Mesendoderm (in vitro differentiated cells): ENCODE measurements at places on chromosomes 16 and 17.
A peak's percentile ranks its signal among the peaks of the same experiment; 100 is the strongest.

GRCh38 chr17:28878981-28879380 lies 18.6 kb downstream of the FLOT2 start:
- peak; percentile 86 for DNase-seq
- no peak overlapping the region for H3K4me3 ChIP-seq
- H3K4me1 ChIP-seq: peaks cover 3% of the 10 kb centered on the region
- H3K27me3 ChIP-seq: no peaks in the 10 kb centered on the region
- no peaks in the 10 kb centered on the region for H3K36me3 ChIP-seq

DNA sequence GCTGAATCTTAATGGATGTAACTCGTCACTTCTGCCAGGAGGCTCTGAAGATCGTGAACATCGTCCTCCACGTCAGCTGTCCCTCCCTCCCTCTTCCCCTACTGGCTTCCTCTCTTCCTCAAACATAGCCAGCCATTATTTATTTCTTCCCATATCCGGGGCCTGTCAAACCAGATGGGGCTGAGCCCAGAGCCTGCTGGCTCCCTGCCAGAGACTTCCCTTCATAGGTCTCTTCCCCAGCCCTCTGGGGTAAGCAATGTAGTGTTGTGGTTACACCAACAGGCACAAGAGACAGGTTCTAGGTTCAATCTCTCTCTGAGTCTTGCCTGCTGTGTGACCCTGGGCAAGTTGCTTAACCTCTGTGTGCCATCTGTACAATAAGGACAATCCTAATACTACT lies 40.1 kb upstream of the ZFP90 start:
- no peak for DNase-seq
- H3K4me1 ChIP-seq: no peaks in the 10 kb centered on the region
- H3K36me3 ChIP-seq: no peaks in the 10 kb centered on the region
- no peak overlapping the region for H3K4me3 ChIP-seq

DNA sequence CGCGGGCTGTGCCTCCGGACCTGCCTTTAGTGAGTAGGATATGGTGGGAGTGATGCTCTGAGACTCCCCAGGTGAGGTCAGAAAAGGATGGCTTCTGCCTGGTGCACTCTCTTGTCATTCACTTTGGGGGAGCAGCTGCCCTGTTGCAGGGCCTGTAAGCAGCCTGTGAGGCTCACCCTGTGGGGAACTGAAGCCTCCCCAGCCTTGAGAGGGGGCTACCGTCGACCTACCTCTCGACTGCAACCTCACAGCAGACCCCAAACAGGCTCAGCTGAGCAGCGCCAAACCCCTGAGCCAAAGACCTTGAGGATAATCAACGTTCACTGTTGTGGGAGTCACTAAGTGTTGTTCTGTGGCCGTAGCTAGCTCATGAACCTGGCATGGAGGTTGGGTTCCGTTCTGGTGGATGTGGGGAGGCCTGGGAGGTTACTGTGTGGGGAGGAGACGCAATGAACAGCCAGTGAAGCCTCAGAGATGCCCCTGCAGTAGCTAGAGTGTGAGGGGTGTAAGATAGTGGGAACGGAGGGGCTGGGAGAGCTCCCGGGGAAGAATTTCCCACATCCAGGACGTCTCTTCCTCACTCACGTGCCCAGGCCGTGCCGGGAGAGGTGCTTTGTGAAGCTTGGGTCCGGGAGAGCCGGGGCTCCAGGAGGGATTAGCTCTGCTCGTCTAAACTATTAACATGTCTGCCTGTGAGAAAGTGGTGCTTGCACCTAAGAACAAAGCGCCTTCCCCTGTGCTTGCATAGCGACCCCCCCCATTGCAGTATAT lies 38.8 kb downstream of the METRNL start:
- H3K27me3 ChIP-seq: no peaks in the 10 kb centered on the region
- no peaks in the 10 kb centered on the region for H3K36me3 ChIP-seq
- no peaks in the 10 kb centered on the region for H3K4me1 ChIP-seq
- DNase-seq: no peak
- H3K4me3 ChIP-seq: no peak overlapping the region
- no peak overlapping the region for H3K27ac ChIP-seq

DNA sequence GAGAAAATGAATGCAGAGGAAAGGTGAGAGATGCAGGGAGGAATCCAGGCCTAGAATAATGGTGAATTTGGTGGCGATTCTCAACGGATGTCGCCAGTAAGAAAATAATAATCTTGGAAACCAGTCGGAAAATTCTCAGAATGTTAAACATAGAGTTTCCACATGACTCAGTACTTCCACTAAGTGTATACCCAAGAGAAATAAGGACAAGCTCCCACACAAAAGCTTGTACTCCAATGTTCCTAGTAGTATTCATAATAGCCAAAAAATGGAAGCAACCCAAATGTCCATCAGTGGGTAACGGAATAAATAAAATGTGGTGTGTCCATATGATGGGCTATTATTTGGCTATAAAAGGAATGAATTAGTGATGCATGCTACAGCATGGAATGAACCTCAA lies 19.4 kb upstream of the ENGASE start:
- H3K4me3 ChIP-seq: no peak overlapping the region
- H3K27me3 ChIP-seq: no peaks in the 10 kb centered on the region
- no peaks in the 10 kb centered on the region for H3K36me3 ChIP-seq
- no peaks in the 10 kb centered on the region for H3K4me1 ChIP-seq
- H3K27ac ChIP-seq: no peak overlapping the region
- no peak for DNase-seq
